ENCODE measurements at places on chromosomes 12 and 14. TPM values are rescaled to one million over a fixed set of nuclear protein-coding genes. Genes with fewer than 3 reads are reported as not detected.

DNA sequence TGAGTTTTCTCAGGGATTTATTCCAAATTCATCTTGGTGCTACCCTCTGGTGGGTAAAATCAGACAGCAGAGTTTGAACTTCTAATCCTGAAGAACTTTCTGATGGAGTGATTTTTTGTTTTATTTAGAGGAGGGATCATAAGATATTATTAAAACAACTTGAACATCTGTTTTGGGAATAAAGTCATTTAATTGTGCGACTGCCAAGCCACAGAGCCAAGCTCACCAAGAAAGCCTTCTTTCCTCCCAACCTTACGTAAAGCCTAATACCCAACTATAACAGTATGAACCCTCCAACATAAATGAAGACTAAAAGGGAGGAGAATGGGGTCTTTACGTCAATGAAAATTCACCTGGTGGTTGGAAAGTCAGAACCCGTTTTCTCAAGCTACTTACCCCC, 205.5 kb upstream of the IGF1 start:
- no peaks in the 10 kb centered on the region for H3K27me3 ChIP-seq
- no peak overlapping the region for H3K27ac ChIP-seq
- H3K4me3 ChIP-seq = no peak overlapping the region
- H3K36me3 ChIP-seq = no peaks in the 10 kb centered on the region
- H3K4me1 ChIP-seq = no peaks in the 10 kb centered on the region

DNA sequence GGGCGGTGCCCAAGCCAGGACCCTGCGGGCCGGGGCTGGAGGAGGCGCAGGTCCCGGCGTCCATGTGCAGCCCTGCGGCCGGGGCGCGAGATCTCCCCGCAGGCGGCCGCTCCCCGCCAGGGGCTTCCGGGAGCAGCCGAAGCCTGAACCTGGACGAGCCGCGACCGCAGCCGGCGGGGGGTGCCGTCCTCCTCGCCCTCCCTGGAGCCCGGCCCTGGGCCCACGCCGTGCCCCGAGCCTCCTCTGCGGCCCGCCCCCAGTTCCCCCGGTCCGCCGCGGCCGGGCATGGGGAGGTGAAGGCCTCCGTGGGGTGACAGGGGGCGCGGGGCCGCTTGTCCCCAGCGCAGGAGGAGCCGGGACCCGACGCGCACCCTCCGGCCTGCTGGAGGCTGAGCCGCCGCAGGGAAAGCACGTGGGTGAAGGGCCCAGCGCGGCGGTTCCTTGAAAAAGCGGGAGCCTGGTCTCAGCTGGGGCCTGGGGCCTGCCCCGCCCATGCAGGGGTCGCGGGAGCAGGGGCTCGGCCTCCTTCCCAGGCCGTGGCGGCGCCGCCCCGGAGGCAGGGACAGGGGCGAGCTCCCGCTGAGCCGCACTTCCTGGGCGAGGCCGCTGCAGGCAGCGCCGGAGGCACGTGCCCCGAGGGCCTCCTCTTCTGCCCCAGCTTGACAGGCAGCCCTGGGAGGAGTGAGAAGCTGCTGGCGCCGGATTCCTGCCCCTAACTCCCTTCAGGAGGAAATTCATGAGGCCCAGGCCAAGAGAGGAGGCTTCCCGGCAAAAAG, 55.6 kb upstream of the PPP2R5C start:
- H3K4me1 ChIP-seq = no peaks in the 10 kb centered on the region
- H3K27me3 ChIP-seq = peaks cover 6% of the 10 kb centered on the region
- no peak overlapping the region for H3K4me3 ChIP-seq
- H3K36me3 ChIP-seq = no peaks in the 10 kb centered on the region

GRCh38 chr12:112788205-112788604, 3.3 kb upstream of the RPH3A start:
- no peaks in the 10 kb centered on the region for H3K4me1 ChIP-seq
- no peak overlapping the region for H3K4me3 ChIP-seq
- H3K27ac ChIP-seq = no peak overlapping the region

GRCh38 chr14:50400461-50400860, 3.8 kb upstream of the CDKL1 start:
- DNase-seq = no peak
- H3K4me3 ChIP-seq = no peak overlapping the region
- no peak overlapping the region for H3K27ac ChIP-seq
- H3K4me1 ChIP-seq = peaks cover 19% of the 10 kb centered on the region

- no peak overlapping the region for H3K27ac ChIP-seq
- peak; percentile 18 for DNase-seq
- H3K27me3 ChIP-seq = no peaks in the 10 kb centered on the region
- no peaks in the 10 kb centered on the region for H3K36me3 ChIP-seq
- H3K4me3 ChIP-seq = no peak overlapping the region
Observed at GRCh38 chr14:94691660-94692034, 78.3 kb downstream of the GSC start.

- DNase-seq = no peak
- H3K27ac ChIP-seq = no peak overlapping the region
- no peaks in the 10 kb centered on the region for H3K27me3 ChIP-seq
Observed at GRCh38 chr14:24159777-24160498, 1.1 kb upstream of the IRF9 start.

- H3K4me3 ChIP-seq = no peak overlapping the region
- peaks cover 1% of the 10 kb centered on the region for H3K36me3 ChIP-seq
- H3K4me1 ChIP-seq = no peaks in the 10 kb centered on the region
- no peak overlapping the region for H3K27ac ChIP-seq
- no peaks in the 10 kb centered on the region for H3K27me3 ChIP-seq
- DNase-seq = no peak
Observed at GRCh38 chr14:100875861-100876590, 27.5 kb downstream of the RTL1 start.

LRP1-AS gene
- total RNA-seq = not detected

GTF2A1 gene
- 25.2 TPM for total RNA-seq

IFNG-AS1 gene
- not detected for total RNA-seq
